ENCODE measurements at places on chromosomes 7 and 10.
A peak's percentile ranks its signal among the peaks of the same experiment; 100 is the strongest.

DNA sequence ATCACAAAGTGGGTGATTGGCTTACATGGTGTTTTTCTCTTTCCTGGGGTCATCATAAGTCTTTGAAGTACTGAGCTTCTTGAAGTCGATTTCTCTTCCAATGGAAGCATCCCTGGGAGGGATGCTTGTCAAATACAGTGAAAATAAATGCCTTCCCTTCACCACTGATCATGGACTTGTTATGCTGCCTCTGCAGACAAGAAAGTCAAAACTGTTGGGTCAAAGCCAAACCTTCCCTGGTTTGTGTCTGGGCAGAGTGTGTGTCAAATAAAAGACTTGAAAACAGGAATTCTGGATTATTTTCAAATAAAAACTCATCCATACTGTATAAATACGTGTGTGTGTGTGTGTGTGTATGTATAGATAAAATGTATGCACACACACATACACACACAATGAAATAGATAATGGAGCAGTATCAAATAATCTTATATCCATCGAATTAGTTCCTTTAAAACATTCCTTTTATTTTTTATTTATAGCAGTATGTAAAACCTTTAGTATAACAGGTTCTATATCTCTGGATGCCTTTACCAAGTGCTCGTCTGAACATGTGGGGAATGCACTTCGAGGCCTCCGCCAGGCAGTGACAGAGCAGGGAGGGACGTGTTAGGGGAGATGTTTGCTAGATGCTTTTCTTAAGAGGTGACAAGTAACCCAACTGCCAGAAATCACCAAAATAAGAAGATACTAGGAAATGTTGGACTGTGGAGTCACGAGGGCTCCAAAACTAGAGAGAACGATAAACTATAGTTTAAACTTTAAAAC is 27.2 kb upstream of the WNT16 start:
- DNase-seq = no peak

DNA sequence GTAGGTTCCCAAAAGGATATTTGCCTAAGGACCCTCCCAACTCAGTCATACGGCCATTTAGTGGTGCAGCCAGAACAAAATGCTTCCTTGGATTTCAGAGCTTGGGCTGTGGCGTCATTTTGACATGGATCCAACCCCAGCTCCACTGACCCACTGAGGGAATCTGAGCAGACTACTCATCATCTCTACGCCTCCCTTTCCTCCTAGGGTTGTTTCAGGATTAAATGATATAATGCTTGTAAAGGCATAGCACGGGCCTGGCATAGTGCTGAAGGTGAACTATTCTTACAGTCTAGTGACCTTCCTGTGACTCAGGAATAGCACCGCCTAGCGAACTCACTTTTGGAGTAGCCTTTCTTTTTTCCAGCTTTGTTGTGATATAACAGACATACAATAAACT is 70.3 kb upstream of the LOXL4 start:
- no peak for DNase-seq

GRCh38 chr10:49270565-49270964 is 28.4 kb upstream of the C10orf71 start:
- no peak for DNase-seq

- no peak for DNase-seq
These were observed 715 bp upstream of the PANK1 start for GRCh38 chr10:89645742-89646172.

- no peak for DNase-seq
These were observed 27.4 kb downstream of the CCDC3 start for GRCh38 chr10:12974078-12974477.

- DNase-seq = no peak
These were observed 239.7 kb upstream of the SEMA3D start for GRCh38 chr7:85426487-85426960.

DNA sequence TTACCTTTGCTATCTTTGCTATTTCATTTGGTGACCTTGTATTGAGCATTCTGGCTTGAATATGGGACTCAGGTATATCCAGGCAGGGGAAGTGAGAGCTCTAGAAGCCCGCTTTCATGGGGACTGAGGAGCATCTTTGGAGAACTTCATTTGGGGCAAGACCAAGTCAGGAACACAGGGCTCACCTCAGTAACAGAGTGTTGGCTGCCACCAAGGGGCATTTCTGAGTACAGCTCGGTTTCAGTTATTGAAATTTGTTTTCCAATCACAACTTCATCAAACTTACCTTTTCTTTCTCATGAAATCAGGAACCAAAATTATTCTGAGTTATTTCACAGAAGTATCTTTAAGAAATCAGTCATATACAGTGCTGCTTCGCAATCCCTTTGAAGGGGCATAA is 337.2 kb downstream of the C7orf25 start:
- DNase-seq = no peak

GRCh38 chr10:54854389-54854788 is 53.4 kb upstream of the PCDH15 start:
- DNase-seq = no peak

GRCh38 chr10:116671274-116671926 is 50.6 kb downstream of the PNLIPRP2 start:
- DNase-seq = no peak

- no peak for DNase-seq
These were observed 7.8 kb upstream of the SLF2 start for GRCh38 chr10:100904917-100905316.

GRCh38 chr10:7258948-7259523 is 151.8 kb downstream of the SFMBT2 start:
- peak; percentile 62 for DNase-seq

DNA sequence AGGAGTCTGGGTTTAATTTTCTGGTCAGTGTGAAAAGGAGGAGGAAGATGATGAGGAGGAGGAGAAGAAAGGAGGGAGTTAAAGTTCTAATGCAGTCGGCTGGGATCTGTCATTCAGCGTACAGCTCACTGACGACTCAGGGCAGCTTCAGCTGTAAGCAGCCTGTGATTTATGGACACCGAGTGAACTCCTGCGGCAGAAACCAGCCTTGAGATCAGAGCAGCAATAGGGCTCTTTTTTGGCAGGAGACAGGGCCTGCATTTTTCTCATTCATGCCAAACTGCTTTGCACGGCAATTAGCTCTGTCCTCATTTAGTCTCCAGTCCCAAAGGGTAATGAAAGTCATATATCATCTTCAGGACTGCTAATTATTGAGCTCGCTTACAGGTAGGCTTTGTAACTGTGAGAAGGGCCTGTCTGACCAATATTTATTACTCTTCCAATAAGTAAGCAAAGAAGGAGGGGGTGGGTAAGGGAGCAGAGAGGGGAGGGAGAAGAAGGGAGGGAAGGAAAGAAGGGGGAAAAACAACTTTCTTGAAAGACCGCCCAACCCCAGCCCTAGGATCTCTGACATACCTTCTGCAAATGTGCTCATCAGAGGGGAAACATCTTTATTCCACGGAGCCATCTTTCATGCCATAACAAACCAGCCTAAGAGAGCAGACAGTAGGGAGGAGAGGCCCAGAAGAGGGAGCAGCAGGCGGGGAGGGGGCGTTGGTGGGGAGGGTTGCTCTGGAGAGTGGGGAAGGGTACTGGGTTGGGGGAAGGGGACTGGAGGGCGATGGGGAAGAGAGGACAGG is 48.1 kb upstream of the COMTD1 start:
- no peak for DNase-seq

DNA sequence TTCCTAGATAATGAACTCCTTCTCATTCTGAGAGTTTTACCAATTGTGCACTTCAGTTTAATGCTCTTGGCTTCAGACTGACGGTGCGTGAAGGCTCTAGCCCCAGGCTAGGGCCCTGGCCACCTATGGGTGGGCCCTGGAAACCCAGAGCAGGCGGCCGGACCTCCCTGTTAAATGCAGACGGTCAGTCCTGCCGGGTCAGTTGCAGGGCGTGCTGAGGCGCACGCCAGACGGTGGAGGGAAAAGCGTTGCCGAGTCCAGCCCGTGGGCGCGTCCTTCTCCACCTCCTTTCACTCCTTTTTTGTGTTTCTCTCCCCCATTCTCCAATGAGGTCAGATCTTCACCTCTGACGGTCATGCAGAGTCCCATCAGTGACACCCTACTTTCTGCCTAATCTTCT is 2.3 kb downstream of the DPYSL4 start:
- DNase-seq = no peak

- no peak for DNase-seq
These were observed 72.2 kb downstream of the DOCK4 start for GRCh38 chr7:112134039-112134438.

GRCh38 chr7:132576721-132577085 is 433 bp upstream of the PLXNA4 start:
- DNase-seq = no peak

DNA sequence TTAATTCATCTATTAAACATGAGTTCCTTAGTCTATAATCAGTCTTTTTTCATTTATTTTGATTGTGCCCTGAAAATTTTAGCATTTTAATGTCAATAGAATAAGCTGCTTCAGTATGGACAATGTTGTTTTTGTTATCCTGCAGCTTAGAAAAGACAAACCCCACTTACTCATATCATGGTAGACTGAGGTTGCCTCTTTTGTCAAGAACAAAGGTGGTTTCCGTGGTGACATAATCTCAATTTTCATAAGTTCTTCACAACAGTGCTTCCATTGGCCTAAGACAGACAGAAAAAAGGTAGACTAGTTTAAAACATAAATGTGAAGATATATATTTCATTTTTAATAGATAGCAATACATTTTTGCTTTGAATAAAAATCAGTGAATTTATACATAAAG is 69.1 kb downstream of the RTKN2 start:
- peak; percentile 37 for DNase-seq

DNA sequence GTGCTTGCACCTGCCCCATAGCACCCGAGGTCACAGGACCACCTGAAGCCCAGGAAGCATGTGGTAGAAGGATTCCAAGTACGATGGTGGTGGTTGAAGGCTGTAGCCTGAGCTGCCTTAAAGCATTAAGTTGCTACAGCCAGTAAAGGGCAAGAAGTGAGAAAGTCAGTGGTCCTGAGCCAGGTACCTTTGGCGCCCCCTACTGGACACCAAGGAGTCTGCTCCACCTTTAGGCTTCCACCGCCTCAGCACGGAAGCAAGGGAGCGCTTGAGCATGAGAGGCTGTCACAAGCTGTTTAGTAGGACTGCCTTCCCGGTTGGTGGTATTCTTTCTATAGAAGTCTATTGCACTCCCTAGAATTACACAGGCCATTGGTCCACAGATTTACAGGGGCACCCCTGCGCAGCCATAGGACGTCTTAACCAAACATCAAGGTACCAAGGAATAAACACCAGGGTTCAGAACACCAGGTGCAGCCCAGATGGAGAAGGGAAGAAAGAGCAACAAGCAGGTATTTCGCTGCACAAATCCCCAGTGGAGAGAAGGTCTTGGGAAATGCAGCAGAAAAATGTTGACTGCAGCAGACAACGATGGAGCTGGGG is 2.2 kb downstream of the CRTAC1 start:
- DNase-seq = peak; percentile 57

GRCh38 chr10:44306762-44307161 is 78.1 kb downstream of the CXCL12 start:
- peak; percentile 5 for DNase-seq

- DNase-seq = no peak
These were observed 408.4 kb downstream of the SUGCT start for GRCh38 chr7:40542982-40543741.

DNA sequence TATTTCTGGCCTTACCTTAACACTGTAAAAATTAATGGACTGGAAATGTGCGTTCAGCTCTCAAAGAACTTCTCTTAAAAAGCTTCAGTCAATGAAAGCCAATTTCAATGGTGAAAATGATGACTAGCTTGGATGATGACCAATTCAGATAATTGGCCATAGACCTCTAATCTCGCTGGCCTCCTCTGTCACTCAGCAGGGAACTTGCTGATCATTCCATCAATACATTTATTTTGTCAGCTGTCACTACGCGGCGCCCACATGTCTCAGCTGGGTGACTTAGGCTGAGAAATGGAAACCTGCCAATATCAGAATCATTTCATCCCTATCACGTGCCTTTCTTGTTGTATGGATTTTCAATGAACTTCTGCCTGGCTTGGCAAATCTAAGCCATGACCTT is 673.0 kb upstream of the AUTS2 start:
- no peak for DNase-seq

DNA sequence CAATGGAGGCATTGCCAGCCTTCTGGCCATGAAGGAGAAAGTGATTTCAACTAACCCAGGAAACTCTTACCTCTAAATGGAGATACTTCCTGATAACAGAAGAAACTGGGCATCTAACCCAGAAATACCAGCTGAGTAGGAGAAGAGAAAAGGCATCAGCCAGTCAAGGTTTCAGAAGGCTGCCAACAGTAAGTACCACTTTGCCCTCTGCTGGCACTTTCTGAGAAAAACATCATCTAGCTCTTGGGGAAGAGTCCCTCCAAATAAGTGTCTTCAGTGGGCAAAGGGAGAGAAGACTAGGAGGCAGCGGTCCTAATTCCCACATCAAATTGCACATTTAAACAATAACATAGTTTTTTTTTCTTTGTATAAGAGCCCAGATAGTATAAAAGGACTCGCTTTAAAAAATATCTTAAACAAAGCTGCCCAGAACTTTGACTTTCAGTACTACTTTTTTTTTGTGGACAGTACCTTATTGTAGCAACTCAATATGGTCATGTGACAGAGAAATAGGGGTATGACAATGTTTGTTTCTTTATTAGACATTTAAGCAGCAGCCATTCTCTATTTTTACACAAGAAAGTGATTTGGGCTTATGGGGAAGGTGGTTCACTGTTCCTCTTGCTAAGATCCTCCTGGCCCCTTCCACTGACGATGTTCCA is 157.3 kb downstream of the CTTNBP2 start:
- DNase-seq = no peak

DNA sequence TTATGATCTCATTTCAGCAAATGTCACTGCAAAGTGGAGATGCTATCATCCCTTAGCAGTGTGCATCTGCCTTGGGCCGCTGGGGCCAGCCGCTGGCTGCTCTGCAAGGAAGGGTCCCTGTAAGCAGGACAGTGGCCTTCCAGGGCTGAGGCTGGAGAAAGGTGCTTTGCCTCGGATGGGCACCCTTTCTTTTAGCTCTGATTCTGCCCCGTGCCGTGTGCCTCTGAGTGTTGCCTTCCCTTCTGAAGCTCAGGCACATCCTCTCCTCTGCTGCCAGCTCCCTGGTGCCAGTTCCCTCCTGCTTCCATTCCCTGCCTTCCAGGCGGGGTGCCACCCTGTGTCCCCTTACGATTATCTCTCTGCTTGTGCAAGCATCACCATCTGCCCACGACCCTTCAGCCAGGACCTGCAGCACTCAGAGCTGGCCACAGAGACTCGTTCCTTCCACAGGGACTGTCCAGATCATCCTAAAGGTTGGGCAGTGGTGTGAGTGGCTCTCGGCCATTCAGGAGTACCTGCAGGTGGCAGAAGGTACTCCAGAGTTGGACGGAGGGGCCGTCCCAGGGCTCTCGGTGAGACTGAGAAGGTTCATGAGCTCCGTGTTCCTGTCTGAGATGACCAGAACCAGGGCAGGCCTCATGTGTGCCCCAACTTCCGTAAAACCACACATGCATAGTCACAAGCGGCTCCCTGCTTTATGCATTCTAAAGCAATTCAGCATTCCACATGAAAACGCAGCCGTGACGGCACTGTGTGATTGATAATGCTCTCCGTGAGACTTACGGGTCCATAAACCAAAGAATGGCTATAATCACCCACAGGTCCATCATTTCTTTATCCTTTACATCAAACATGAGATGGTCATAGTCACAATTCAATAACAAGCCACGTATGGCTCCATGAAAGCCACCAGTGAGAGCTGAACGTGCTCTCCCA is 371.4 kb downstream of the DNAJB6 start:
- DNase-seq = no peak

All from CD4-positive, alpha-beta T cell treated with Interleukin-12 subunit alpha and Interleukin-12 subunit beta, for 1 hour (primary cell).